Activated CD4-positive, alpha-beta T cell treated with anti-CD3 and anti-CD28 coated beads, Interleukin-2, amount 50 U/mL, for 24 hours (primary cell): ENCODE measurements at places on chromosomes 13 and 19.

DNA sequence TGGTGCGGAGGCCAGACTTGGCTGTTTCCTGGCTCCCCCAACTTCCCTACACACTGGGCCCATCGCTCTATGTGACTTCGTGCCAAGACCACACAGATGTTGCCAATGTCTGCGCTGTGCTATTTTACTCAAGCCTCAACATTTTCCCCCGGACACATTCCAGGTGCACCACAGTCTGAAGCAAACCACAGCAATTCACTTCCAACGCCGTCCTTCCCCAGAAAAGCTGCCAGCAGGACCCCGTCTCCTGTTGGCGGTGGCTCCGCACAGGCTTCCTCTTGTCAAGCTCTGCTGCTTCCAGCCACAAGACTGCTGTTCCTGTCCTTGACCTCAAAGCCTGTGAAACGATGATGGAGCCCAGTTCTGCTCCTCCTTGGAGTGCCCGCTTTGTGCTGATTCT, 100.7 kb downstream of the CRYL1 start:
- DNase-seq: no peak

GRCh38 chr19:17540174-17540573, 15.3 kb upstream of the COLGALT1 start:
- DNase-seq: no peak

- DNase-seq: no peak
These were observed 1.5 kb downstream of the FCAR start for GRCh38 chr19:54875506-54875905.

GRCh38 chr19:55146705-55147273, 2.2 kb downstream of the TNNT1 start:
- DNase-seq: no peak

- no peak for DNase-seq
These were observed 319.7 kb downstream of the KCNRG start for GRCh38 chr13:50334944-50335343.

- no peak for DNase-seq
These were observed 27.2 kb downstream of the BLOC1S3 start for GRCh38 chr19:45205810-45206209.

GRCh38 chr13:78540058-78540457, 63.3 kb downstream of the POU4F1 start:
- no peak for DNase-seq

- no peak for DNase-seq
These were observed 6.5 kb upstream of the TEX29 start for GRCh38 chr13:111313911-111314425.

GRCh38 chr13:29452773-29453616, 142.5 kb downstream of the SLC7A1 start:
- DNase-seq: no peak

DNA sequence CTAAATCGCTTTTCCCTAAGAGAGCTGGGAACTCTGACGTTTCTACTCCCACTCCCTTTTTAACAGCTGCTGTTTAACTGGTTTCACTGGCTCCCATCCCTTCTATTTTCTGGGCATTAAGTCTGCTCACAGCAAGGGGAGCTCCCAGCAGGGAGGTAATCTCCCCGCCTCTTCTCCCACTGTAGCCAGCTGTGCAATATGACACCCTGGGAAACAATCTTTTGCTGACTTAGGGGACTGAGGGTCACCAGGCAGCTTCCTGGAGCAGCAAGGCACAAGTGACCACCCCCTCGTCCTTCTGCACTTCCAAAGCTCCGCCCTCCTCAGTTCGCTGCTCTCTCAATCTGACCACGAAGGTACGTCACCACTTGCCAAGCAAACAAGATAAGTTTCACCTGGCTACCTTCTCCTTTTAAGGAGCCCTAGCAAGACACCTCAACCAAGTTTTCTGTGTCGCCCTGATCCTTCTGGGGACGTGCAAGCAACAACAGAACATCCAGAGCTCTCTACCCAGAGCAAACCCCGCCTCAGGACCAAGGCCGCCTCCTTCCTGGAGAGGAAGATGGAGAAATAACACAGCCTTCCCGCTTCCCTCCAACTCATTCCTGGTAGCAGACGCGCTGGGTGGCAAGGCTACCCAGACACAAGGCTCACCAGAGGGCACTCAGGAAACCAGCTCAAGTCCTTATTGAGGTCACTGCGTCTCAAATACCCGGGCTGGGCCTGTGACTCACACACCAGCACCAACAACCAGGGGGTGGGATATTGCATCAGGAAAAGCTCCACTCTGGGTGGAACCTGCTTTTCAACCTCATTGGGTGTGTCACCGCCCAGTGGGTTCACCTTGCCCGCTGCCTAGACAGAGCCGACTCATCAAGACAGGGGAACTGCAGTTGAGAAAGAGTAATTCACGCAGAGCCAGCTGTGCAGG, 92.4 kb downstream of the STK24 start:
- DNase-seq: peak; percentile 35

GRCh38 chr13:45333251-45333976, 7.6 kb downstream of the TPT1 start:
- DNase-seq: no peak

GRCh38 chr13:91417660-91418325, 19.4 kb downstream of the GPC5 start:
- no peak for DNase-seq
